Activated naive CD4-positive, alpha-beta T cell treated with anti-CD3 and anti-CD28 coated beads, Interleukin-2, amount 50 U/mL, for 16 hours (primary cell): ENCODE measurements at places on chromosomes 16 and 17.

GRCh38 chr16:4624827-4625559, 367 bp downstream of the MGRN1 start:
- DNase-seq: peak; percentile 66

GRCh38 chr17:43025290-43025657, 243 bp downstream of the RND2 start:
- DNase-seq: no peak

DNA sequence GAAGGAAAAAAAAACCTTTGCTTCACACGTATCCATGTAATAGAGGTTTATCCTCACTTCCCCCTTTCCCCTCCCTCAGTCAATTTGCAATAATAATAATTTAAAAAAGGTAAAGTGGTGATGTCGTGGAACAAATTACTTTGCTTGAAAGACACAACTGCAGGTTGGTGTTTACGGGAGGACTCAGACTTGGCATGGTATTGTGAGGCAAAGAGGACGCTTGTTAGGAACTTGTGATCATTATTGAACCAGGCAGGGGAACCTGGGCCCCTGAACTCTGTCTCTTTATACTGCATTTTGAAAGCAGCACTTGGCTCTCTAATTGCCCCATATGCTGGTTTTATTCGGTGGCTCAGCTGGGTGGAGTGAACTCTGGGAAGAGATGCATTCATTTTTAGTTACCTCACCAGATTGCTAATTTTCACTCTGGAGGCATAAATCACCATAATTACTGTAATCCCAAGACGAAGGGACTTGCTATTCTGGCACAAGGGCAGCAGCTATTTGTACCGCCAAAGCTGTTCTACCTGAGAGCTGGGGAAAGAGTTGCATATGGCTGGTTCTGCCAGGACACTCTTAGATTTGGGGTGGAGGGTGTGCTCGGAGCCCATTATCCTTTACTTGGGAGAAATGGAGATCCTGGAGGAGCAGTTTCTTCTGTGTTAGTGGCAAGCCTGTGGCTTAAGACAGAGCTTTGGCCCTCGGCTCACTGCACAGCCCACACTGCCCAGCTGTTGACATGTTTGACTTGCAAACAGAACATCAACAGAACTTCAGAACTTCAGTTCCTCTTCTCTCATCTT, 5.7 kb upstream of the DHX8 start:
- no peak for DNase-seq

- DNase-seq: no peak
Measured at GRCh38 chr16:85234310-85235204, 122.3 kb upstream of the CIBAR2 start.

DNA sequence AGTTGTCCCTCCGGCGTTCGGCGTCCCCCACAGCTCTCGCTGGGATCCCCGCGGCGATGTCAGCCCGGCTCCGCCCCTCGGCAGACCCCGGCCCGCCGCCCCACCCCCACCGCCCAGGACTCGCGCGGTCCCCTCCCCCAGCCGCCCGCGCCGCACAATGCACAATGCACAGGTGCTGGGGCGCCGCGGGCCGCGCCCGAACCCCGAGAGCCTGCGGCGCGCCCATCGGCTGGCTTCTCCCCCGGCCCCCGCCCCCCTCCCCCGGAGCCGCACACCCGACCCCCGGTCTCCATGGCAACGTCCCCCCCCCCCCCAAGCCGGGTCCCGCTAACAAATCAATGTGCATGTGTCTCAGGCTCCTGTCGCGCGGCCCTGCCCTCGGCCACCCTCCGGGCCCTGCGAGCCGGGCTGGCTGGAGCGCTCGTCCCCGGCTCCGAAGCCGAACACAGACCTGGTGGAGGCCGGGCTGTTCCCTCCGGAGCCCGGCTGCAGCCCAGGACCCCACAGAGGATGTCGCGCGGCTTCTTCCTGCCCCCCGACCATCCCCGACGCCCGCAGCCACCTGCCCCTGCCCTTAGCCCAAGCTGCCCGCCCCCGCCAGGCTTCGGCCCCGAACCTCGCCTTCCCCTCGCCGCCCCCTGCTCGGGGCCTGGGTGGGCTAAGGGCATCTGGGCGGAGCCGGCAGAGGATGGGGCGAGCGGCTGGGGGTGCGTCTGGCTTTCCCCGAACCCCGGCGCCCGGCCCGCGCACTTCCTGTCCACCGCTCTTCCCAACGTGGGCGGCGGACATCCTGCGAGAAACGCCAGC, 818 bp upstream of the CBX8 start:
- DNase-seq: no peak

GRCh38 chr17:69220098-69220497, 8.5 kb downstream of the ABCA10 start:
- no peak for DNase-seq
